AG04450 (cell line): ENCODE measurements at places on chromosomes 11 and 22.

DNA sequence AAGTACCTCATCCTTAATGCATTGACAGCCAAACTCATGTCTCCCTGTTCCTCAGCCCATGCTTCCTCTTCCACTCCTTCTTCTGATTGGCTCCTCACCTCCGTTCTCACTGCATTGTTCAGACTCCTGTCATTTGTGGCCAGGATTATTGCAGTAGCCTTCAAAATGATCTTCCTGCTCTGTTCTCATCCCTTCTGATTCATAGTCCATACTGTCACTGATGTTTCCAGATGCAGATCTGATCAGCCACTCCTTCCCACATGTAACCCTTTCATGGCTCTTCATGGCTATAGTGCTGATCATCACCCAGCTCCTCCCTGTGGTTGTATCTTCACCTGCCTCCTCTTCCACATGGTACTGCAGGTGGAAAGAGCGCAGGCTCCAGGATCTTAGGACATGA lies 71.7 kb downstream of the DEPDC5 start:
- DNase-seq: no peak

DNA sequence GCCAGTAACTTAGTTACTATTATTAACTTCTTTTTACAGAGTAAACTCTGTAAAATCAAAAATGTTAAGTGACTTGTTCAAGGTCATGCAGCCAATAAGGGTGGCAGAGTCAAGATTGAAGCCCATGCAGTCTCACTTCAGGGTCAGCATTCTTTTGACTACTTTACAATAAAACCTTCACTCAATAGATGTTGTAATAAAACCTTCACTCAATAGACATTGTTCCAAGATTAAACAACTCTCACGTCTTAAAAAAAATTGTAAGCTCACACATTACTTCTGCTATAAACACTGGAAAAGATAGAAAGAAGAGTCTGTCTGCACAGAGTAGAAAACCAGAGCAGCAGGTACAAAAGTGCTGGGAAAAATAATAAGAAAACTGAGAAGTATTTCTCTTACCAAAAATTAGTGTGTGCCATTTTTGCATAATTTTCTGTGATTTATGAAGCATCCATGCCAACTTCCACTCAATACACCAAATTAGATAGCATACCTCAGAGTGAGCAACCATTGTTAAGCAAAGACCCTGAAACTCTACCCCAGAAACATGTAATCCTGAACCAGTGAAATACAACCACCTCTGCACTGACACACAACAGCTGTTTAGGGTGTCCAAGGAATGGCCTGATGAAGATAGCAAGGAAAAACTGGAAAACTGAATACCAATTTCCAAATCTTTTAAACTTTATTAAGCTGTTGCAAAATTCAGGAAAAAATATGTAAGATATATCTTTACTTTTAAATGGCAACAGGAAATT lies 4.9 kb upstream of the SOX6 start:
- no peak for DNase-seq

- no peak for DNase-seq
Observed at GRCh38 chr11:69848201-69848600, 29.0 kb upstream of the FGF3 start.

- DNase-seq: no peak
Observed at GRCh38 chr11:113477321-113477720, 2.1 kb upstream of the DRD2 start.
